ENCODE measurements at places on chromosomes 4 and X.
A peak's percentile ranks its signal among the peaks of the same experiment; 100 is the strongest.

GRCh38 chr4:157300701-157301100 lies 80.2 kb downstream of the GRIA2 start:
- H3K27ac ChIP-seq: no peak overlapping the region
- no peaks in the 10 kb centered on the region for H3K4me1 ChIP-seq
- no peaks in the 10 kb centered on the region for H3K27me3 ChIP-seq
- no peak overlapping the region for H3K4me3 ChIP-seq
- H3K36me3 ChIP-seq: no peaks in the 10 kb centered on the region
- no peak for DNase-seq

GRCh38 chr4:152534541-152535359 lies 1.1 kb downstream of the FBXW7 start:
- H3K4me3 ChIP-seq: peak overlapping the region; percentile 100
- no peaks in the 10 kb centered on the region for H3K27me3 ChIP-seq
- peaks cover 4% of the 10 kb centered on the region for H3K36me3 ChIP-seq
- peaks cover 53% of the 10 kb centered on the region for H3K4me1 ChIP-seq
- peak overlapping the region; percentile 97 for H3K27ac ChIP-seq
- peak; percentile 86 for DNase-seq

- no peak overlapping the region for H3K4me3 ChIP-seq
- H3K27ac ChIP-seq: no peak overlapping the region
- no peak for DNase-seq
- H3K4me1 ChIP-seq: peaks cover 38% of the 10 kb centered on the region
- peaks cover 12% of the 10 kb centered on the region for H3K36me3 ChIP-seq
- H3K27me3 ChIP-seq: no peaks in the 10 kb centered on the region
Measured at GRCh38 chrX:40079572-40079971, 18.2 kb downstream of the BCOR start.

DNA sequence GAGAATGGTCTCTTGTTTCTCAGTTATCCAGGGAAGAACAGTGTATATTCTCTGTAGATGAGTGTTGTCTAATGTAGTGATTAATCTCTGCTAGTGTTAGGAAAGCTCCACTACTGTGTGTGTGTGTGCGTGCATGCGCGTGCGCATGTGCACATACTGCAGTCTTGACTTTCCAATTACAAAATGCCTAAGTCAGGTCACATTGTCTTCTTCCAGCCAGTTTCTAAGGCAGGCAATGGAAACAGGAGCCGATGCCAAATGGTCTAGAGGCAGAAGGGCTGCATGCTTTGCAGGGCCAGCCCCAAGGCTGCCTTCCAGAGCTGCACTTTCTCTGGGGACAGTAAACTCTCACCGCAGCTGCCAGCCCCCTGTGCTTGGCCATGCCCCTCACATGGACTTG lies 30.5 kb upstream of the NAP1L5 start:
- peaks cover 75% of the 10 kb centered on the region for H3K36me3 ChIP-seq
- DNase-seq: no peak
- no peak overlapping the region for H3K4me3 ChIP-seq

DNA sequence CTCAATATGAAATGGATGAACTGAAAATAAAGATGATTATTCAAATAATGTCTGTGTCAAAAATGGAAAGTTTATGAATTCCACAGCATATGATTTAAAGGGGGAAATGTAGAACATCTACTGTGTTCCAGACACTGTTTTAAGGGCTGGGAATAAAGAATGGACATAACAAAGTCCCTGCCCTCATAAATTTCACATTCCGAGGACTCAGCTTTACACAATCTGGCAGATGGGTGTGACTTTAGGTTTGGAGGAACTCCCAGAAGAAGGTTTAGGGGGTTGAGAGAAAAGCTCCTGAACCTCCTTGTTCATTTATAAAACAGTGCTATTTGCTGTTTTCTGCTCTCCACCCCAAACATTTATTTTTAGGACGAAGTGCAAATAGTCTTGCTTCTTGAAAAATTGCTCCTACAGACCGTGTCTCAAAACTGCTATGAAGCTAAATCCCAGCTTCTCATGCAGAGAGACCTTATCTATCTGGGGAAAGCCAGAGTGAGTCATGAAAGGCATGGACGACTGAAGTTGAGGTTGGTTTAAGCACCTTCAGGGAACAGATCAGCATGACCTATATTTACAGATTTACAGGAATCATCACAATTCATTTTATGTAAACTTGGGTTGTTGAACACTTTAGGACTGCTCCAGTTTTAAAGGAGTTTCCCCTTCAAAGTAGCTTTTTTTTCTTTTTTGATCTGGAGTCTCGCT lies 184.3 kb downstream of the HS6ST2 start:
- DNase-seq: no peak
- no peaks in the 10 kb centered on the region for H3K4me1 ChIP-seq
- H3K27me3 ChIP-seq: no peaks in the 10 kb centered on the region
- no peak overlapping the region for H3K27ac ChIP-seq
- H3K36me3 ChIP-seq: no peaks in the 10 kb centered on the region

DNA sequence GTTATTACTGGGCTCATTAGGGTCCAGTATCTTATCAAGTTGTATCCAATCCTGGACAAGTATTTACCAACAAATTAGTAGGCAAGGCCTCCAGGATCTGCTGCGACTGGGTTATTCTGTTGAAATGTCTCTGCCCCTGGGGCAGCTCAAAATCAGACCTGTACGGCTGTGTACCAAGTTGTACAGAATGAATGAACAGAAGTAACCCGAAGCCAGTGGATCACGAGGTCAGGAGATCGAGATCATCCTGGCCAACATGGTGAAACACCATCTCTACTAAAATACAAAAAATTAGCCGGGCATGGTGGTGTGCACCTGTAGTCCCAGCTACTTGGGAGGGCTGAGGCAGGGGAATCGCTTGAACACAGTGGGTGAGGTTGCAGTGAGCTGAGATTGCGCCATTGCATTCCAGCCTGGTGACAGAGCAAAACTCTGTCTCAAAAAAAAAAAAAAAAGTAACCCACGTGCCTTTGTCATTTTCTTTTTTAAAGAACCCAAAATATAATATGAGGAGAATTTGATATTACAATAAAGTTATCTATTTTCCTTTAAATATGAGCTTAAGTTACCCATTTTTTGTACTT lies 127.3 kb downstream of the CBR4 start:
- DNase-seq: peak; percentile 69
- peaks cover 8% of the 10 kb centered on the region for H3K36me3 ChIP-seq
- no peak overlapping the region for H3K4me3 ChIP-seq
- H3K27me3 ChIP-seq: no peaks in the 10 kb centered on the region
- H3K27ac ChIP-seq: no peak overlapping the region

DNA sequence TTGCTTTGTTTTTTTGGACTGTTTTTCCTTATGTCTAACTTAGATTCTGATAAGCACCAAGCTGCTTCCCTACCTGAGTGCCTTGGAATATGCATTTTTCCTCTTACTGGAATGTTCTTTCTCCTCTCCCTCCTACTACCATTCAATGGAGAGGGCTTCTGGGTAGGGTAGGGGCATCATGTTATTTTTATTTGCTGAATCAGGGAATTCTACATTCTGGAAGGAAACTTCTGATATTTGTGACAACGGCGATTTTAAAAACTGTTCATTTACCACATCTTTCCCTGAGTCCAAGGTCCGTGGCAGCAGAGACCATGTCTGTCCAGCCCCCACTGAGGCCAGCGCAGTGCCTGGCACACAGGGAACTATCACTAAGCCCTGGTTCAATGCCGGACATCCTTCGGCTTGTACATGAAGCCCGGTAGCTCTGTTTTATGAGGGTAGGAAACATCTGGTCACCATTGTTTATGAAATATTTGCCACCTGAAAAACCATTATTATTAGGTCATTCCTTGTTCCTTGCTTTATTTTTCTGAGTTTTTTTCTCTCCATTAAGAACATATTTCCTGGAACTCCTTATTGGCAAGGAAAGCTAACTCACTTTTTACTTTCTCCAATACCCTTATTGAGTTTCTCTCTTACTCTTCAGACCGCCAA lies 57.0 kb downstream of the PALLD start:
- no peak overlapping the region for H3K4me3 ChIP-seq
- H3K27ac ChIP-seq: no peak overlapping the region
- DNase-seq: no peak

- no peaks in the 10 kb centered on the region for H3K36me3 ChIP-seq
- H3K27me3 ChIP-seq: no peaks in the 10 kb centered on the region
- no peak overlapping the region for H3K27ac ChIP-seq
- no peak for DNase-seq
Measured at GRCh38 chrX:151711787-151712186, 4.0 kb upstream of the FATE1 start.

DNA sequence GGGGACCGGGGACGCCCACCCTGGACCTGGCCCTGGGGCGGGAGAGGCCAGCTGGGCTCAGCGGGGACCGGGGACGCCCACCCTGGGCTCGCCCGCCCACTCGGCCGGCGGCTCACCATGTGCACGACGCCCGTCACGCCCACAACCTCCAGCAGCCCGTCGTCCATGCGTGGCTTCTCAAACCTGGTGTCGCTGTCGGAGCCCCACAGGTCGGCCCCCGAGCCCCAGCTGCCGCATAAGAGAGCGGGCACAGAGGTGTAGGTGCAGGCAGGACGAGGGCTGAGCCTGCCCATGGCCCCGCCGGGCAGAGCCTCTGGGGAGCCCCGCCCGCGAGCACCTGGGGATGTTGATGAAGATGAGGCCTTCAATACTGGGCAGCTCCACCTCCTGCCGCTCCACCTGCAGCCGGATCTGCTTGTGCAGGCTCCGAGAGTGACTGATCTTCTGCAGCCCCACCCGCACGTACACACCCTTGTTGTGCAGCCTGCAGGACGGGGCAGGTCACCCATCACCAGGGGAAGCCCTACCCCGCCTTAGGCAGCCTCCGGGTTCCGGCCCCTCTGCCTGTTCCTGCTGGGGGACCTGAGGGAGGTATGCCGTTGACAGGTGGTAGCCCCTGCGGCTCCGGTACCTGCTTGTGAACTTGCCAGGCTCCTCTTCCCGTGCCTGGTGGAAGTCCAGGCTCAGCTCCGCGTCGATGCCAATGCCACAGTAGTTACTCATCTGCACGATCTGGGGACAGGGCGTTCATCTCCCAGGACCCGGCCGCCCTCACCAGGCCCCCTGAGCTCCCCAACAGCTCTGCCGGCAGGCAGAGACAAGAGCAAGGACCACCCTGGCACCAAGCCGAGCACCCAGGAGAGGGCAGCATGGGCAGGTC lies 11.8 kb downstream of the DGKQ start:
- H3K4me1 ChIP-seq: peaks cover 15% of the 10 kb centered on the region
- H3K27me3 ChIP-seq: no peaks in the 10 kb centered on the region
- H3K27ac ChIP-seq: no peak overlapping the region
- peaks cover 75% of the 10 kb centered on the region for H3K36me3 ChIP-seq

DNA sequence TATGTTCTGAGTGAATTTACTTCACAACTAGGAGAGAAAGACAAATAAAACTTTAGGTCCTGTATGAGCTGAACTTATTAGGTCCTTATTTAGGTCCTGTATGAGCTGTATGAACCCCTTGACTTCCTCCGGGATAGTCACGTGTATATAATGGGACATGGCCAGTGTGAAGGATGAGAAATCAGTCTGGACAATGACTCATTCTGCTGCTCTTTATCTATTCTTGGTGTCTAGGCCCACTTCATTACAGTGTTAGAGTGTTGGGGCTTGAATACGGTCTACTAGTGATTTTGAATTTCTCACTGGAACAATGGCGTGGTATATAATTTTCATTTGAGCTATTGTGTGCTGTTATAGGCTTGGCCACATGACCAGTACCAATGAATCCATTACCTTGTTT lies 21.9 kb downstream of the STK26 start:
- H3K27ac ChIP-seq: no peak overlapping the region
- no peaks in the 10 kb centered on the region for H3K36me3 ChIP-seq
- H3K27me3 ChIP-seq: no peaks in the 10 kb centered on the region
- no peak for DNase-seq
- no peaks in the 10 kb centered on the region for H3K4me1 ChIP-seq

DNA sequence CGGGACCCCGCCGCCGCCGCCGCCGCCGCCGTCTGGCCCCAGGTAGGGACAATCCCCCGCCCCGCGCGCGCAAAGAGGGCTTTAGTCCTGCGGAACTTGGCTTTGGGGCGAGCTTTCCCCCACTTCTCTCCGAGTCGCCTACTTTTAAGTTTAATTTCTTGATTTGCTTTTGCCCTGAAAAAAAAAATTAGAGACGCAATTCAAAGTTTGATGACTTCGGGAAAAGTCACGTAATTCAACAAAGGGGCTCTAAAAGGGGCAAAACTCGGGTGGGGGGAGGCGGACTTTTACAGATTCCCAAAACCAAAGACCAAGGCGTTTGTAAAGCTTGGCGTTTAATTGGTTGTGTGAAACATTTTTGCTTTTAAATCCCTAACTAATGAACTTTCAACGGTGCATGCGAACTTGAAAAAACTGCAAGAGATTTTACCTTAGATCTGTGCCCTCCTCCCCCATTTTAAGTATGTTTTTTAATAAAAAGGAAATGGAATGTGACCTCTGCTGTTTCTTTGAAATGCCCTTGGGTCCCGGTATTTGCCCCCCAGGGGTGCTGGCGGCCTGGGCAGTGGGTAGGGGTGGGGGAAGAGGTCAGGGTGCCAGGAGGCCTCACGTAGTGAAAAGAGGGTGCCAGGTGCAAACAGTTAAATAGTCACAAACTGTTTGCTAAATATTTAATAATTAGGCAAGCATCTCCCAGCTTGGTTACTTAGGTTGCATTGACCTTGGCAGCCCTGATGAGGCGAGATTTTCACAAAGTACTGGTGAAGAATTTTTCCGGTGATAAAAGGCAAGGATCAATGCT lies 209.7 kb downstream of the NWD2 start:
- no peaks in the 10 kb centered on the region for H3K36me3 ChIP-seq
- H3K4me1 ChIP-seq: peaks cover 17% of the 10 kb centered on the region
- H3K27me3 ChIP-seq: peaks cover 42% of the 10 kb centered on the region
- H3K4me3 ChIP-seq: peak overlapping the region; percentile 61
- no peak for DNase-seq

DNA sequence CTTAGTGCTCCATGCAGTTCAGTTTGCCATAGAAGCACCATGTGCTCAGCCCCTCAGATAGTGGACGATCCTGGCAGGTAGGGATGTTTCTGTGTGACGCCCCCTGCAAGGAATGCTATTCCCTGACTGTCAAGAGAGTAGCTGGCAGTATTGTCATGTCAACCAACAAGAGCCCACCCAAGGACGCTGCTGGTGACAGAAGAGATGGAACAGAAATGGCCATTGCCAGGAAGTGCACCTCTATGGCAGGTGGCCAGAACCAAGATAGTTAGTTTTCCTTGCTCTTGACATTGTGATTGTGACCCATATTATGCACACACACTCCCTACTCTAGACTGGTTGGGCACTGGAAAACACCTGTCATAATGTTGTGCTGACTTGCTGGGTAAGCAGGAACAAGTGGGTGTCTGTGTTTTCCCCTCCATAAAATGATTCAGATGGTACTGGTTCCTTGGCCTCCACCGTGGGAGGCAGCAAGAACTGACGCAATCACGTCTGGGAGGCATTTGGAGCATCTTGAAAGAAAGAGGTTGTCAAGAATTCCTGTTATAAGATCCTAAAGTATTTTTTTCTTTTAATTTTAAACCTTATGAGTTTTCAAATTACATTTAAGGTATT lies 507.9 kb downstream of the MID1IP1 start:
- peaks cover 8% of the 10 kb centered on the region for H3K4me1 ChIP-seq
- no peak overlapping the region for H3K27ac ChIP-seq
- no peak overlapping the region for H3K4me3 ChIP-seq
- no peaks in the 10 kb centered on the region for H3K27me3 ChIP-seq
- no peak for DNase-seq
- no peaks in the 10 kb centered on the region for H3K36me3 ChIP-seq

GRCh38 chrX:70398899-70399298 lies 24.2 kb upstream of the GDPD2 start:
- H3K27ac ChIP-seq: no peak overlapping the region
- H3K36me3 ChIP-seq: no peaks in the 10 kb centered on the region
- no peak overlapping the region for H3K4me3 ChIP-seq
- no peaks in the 10 kb centered on the region for H3K4me1 ChIP-seq
- no peak for DNase-seq

GRCh38 chrX:135543924-135544323 lies 23.5 kb downstream of the INTS6L start:
- H3K27ac ChIP-seq: no peak overlapping the region
- no peak for DNase-seq
- no peaks in the 10 kb centered on the region for H3K4me1 ChIP-seq
- no peak overlapping the region for H3K4me3 ChIP-seq
- H3K27me3 ChIP-seq: no peaks in the 10 kb centered on the region
- no peaks in the 10 kb centered on the region for H3K36me3 ChIP-seq

Measured in suprapubic skin (tissue), 4 donors.